ENCODE measurements at places on chromosomes 4 and X.

- DNase-seq: no peak
These were observed 294.9 kb upstream of the TBX22 start for GRCh38 chrX:79719568-79720231.

DNA sequence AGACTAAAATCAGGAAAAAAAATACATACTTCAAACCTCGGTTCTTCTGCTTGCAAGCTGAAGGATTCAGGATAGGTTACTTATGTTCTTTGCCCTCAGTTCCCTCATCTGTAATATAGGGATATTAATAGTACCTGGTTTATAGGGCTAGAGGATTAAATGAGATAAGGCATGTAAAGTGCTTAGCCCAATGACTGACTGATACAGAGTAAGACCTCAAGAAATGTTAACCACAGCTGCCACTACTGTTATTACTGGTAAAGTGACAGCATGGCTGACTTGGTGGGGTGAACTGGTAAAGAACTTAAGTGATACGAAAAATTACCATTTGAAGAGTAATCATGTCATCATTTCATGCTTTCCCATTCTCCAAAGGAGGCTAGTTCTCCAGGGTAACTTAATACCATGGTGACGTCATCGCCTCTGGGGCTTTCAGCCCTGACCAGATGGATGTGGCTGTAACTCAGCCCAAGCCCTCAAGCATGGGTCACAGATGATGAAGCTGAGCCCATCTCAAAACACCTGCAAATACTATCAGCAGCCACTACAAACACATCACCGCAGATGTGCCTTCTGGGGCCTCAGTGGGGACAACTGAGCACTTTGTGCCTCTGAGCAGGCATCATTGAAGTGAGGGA is 44.5 kb upstream of the SCML1 start:
- no peak for DNase-seq

DNA sequence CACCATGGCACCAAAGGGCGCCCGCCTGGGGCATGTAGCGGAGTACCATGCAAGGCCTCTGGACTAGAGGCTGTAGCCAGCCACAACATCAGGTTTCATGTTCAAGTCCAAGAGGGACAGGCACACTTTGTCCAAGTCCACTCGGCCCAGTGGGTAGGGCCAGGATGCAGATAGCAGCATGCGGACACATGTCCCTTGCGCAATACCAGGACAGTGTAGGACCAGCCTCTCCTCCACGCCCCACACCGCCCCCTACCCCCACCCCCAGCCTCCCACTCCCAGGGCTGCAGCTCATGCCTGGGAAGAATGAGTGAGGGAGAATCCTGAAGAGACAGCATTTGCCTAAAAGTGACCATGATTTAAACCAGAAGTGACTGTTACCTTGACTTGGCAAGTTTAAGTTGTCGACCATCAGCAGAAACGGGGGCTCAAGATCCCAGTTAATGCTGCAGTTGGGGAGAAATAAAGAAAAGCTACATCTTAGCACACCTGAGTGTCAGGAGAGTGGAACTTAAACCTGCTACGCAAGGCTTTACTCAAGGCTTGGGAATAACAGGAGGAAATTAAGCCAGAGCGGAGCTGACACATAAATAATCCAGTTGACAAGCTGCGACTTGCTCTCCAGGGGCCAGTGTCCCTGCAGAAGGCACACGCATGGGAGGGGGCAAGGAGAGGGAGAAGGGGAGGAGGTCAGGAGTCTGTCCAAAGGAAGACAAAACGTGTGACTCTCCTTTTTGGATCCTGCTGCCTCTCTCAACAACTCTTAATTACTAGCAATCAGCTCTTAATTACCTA is 221.7 kb downstream of the BCOR start:
- no peak for DNase-seq

DNA sequence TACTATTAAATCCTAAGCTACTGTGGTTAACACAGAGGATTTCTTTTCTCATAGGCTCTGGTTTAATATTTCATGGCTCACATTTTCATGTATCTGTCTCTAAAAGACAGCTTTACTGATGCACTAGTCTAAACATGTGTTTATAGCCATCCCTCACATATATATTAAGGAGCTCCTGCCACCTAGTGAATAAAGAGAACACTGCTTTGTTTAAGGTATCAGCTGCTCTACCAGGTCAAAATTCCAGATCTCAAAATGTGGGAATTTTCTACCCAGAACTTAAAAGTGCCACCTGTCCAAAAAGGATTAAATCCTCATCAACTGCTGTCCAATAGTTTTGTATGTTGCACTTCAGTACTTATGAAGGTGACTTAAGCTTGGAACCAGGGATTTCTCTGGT is 188.5 kb upstream of the TEX13C start:
- DNase-seq: no peak

Measured in SIG-M5 (cell line).